ENCODE measurements at places on chromosomes 1 and 21.
A peak's percentile ranks its signal among the peaks of the same experiment; 100 is the strongest.

DNA sequence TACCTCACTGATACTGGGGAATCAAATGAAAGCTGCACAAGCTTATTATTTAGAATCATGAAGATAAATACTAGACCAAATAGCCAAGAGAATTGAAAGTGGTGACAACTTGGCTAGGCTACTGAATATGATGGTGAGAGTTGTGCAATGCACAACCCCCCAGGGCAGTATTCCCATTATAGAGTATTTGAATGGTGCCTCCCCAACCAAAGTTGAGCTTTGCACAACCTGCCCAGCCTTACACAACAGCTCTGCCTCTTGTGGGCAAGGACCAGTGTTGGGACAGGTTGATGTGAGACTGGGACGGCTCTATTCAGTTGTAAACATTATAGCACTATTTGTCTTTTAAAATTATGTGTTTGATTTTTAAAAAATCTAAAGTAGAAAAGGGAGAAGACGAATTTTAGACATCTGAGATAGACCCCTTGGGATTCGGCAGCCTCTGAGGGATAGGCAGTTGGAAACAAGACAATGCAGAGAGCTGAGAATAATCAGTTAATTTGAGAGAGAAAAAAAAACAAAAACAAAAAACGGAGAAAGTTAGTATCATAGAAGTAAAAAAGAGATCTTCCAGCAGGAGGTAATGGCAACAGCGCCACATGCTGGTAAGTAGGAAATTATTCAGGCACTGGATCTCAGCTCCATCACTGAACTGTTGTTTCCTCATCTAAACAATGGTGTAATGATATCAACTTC, 91.0 kb upstream of the KCNA3 start:
- DNase-seq, result peak; percentile 24

DNA sequence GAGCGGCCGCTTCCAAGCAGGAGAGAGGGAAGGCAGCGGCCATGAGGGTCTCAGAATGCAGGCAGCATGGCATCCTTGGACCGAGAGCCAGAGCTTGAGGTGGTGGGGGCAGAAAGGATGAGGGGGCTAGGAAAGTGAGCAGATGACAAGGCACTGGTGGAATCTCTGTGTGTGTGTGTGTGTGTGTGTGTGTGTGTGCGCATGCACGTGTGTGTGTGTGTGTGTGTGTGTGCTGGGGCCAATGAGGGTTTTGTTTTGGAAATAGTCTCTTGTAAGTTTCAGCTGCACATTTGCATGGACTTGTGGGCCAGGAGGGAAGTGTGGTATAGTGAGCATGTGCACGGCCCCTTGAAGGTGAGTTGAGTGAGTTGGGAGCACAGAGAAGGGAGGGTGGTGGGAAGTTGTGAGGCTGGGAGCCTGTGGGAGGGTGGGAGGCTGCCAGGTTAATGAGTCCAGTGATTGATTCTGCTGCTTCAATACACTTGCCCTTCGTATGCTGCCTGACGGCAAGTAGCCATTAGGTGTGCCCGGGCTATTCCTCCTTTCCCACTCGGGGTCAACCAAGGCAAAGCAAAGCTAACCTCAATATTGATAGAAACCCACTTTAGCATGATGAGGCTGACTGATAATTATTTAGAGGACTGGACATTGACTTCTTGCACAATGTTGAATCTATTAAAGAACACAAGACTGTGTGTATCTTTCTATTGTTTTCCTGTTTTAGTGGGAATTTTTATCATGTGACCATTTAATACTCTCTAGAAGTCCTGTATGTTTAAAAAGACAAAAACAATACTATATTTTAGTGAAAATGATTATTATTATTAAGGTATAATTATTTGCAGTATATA, 80.3 kb downstream of the PROX1 start:
- DNase-seq, result no peak

DNA sequence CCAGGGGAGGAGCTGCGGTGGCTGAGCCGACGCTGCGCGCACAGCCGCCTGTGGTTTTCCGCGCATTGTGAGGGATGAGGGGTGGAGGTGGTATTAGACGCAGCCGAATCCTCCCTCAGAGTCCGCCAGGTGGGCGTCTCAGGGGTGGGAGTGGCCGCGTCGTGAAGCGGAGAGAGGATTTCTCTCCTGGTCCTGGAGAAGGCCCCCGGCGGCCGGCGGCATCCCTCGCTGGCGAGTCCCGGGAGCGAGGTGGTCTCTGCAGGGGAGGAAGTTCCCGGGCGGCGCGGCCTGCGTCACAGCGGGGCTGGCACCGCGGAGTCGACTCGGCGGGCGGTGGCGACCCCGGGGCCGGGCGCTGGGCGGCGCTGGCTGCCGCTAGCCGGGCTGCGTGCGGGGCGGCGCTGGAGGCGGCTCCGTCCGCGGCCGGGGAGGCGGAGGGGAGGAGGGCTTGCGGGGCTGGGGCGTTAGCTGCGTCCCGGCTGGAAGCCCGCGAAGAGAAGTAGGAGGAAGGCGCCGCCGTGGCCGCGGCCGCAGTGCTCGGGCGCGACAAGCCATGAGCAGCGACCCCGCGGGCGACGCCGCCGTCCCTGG, at the start of gene LRRC8C:
LRRC8C (plus strand) TSS at position 464 of the 591 bp plus-strand sequence. CDS start 53,354 bp downstream, outside the sequence.
- peak; percentile 84 for DNase-seq

DNA sequence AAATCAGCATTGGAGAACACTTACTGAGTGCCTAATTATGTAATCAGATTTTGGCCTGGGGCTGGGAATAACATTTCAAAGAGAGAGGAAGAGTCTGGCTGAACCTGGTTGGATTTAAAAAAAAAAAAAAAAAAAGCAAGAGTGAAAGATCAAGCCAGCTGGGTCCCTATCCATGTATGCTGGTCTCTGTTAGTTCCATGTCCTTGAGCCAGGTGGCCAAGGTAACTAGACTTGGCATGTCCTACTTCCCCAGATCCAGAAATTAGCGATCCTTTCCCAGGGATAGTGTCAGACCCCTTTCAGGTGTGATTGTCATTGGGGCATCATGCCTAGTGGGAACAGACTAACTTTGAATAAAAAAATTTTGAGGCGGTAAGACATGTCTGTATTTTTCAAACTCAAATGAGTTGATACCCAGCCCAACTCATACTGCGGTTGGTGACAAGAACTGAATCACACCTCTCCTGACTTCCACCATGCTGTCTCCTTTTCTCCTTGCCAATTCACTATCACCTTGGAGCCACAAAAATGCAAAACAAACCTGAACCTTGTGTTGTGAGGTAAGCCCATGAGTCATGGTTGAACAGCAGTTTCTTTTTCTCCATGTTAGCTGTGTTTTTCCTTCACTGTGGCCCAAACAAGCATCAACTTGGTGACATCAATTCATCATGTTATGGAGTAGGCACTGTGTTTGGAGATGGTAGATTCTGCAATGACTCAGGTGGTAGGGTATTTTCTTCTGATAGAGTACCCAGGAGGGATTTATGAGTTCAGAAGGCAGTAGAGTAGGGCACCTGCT, 24.5 kb upstream of the PPP2R5A start:
- DNase-seq, result no peak

GRCh38 chr1:153628638-153629342, 556 bp downstream of the S100A1 start:
- no peak for DNase-seq

- no peak for DNase-seq
These were observed 144.0 kb downstream of the PGBD5 start for GRCh38 chr1:230282157-230282556.

DNA sequence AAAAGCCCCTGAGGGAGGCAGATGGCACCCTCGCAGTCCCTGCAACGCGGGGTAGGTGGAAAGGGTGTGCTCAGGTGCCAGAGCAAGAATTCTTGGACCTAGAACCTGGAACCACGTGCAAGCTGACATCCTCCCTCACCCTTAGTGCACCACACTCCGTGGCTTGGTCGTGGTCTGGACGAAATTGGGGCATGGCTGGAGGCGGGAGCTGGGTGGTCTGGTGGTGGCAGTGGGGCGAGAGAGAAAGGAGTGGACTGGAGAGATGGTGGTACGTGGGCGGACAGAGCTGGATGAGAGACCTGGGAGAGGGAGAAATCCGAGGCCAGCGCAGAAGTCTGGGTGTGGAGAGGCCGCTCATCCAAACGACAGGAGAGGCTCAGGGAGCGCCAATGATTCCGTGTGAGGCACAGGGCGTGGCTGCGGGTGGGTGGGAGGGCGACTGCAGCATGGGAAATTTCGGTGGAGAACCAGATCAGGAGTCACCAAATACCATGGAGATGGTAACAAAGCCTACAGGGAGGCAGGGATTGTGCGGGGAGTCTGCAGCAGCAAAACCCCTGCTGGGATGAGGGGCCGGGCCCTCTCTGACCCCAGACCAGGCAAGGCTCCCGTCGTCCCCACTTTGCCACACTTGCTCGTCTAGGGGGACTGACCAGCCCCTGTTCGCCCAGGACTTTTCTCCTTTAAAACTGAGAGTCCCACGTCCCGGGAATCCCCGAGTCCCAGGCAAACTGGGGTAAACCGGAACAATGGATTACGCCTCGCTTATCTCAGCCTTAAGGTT, 31.9 kb downstream of the CDCP2 start:
- DNase-seq, result no peak

GRCh38 chr1:151953409-151954094, 40.1 kb downstream of the S100A10 start:
- DNase-seq, result no peak

DNA sequence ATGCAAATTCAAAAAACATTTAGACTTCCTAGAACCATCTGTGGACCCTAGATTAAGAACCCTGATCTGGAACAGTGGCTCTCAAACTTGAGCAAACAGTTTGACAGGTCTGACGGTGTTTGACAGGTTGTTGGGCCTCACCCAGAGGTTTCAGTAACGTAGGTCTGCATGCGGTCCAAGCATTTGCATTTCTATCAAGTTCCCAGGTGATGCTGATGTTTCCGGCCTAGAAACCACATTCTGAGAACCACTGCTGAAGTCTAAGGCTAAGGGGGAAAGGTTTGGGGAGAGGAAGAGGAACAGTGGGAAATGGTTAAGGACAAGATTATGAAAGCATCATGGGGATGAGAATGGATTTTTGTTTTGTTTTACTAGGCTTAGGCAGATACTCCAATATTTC, 48.6 kb downstream of the MDM4 start:
- DNase-seq, result no peak

DNA sequence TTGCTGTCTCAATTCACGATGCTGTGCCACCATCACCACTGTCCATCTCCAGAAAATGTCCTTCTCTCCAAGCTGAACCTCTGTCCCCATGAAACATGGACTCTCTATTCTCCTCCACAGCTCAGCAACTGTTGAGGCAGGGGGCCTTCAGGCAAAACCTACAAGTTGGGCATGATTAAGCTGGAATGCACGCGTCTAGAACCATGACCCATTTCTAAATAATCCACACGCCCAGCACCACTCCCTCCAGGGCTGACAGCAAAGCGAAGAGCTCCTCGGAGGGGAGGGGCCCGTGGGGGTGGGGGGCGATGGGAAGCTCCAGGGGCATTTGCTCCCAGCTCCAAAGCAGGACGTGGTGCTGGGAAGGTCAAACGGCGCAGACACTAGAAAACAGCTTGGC, 3.3 kb upstream of the HES5 start:
- no peak for DNase-seq

DNA sequence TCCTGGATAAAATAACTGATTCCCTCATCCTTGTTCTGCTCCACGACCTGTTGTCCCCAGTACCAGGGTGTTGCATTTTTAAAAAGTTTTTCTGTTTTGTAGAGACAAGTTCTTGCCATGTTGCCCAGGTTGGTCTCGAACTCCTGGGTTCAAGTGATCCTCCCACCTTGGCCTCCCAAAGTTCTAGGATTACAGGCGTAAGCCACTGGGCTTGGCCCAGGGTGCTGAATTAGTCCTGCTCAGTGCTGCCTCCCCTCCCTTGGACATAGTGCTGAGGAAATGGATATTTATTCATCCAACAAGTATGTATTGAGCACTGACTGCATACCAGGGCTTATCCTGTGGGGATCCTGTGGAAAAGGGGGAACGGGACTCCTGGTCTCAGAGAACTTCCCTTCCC, 126.4 kb downstream of the PTPRU start:
- DNase-seq, result no peak

DNA sequence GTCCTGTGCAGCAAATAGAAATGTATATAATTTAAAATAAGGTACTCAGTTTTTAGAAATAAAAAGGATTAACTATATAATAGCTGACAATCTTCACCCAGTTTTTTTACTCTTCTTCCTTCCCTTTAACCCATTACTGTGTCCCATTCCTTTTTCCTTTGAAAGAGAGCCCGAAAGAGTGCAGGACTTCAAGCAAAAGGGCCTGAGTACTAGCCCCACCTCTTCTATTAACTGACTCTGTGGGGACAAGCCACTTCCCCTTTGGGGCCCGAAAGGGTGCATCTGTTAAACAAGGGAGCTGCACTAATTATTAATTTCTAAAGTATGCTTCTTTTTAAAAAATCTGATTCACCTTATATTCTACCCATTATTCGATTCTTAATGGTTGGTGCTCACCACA, 3.3 kb downstream of the USP24 start:
- no peak for DNase-seq

DNA sequence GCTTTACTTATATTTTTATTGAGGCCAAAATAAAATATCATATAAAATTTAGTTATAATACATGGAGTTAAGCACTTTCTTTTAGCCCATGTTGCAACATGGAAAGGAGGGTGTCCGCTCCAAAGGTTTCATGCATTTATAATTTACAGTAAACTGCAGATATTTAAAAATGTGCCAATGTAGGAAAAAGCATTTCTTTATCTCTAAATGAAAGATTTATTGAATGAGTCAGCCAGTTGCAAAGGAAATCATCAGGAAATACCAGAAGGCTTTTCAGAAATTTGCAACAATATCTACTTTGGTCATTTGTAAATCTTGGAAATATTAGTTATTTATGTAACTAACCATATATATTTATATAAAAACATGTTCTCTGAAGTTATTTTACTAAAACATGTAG, 12.1 kb downstream of the ATP6V1G3 start:
- DNase-seq, result no peak

Data from activated CD4-positive, alpha-beta T cell treated with anti-CD3 and anti-CD28 coated beads, Interleukin-2, amount 50 U/mL, for 48 hours (primary cell).